GM18507 (cell line): ENCODE measurements at places on chromosomes 5 and 9.

DNA sequence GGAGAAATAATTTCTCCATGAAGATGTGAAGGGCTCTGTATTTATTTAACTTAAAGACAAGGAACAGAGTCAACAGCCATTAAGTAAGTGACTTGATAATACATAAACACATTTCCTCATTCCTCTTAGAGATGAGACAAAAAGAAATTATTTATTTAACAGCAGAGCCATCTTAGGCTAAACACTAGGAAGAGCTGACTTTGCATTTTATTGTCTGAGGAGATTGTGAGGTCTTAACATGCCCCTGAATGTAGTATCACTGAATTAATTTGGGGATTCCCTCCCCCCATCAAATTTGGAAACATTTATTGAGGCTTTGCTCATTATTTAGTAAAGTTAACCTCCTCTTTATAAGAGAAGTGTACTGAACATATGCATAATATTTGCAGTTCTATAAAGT lies 35.2 kb downstream of the TAS2R1 start:
- no peak for DNase-seq

DNA sequence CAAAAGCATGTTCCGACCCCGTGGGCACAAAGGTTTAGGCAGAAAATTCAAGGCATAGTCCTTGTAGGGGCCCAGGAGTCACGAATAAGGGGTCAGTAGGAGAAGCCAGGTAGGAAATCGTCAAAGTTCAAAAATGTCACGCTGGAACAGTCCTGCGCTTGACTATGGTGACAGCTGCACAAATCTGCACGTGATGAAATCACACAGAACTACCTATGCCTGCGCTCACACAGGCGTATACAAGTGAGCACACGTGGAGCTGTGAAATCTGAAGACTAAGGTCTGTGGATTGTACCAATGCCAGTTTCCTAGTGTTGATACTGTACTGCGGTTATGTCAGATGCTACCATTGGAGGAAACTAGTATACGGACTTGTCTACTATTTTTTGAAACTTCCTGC lies 303.1 kb upstream of the PANK3 start:
- no peak for DNase-seq

DNA sequence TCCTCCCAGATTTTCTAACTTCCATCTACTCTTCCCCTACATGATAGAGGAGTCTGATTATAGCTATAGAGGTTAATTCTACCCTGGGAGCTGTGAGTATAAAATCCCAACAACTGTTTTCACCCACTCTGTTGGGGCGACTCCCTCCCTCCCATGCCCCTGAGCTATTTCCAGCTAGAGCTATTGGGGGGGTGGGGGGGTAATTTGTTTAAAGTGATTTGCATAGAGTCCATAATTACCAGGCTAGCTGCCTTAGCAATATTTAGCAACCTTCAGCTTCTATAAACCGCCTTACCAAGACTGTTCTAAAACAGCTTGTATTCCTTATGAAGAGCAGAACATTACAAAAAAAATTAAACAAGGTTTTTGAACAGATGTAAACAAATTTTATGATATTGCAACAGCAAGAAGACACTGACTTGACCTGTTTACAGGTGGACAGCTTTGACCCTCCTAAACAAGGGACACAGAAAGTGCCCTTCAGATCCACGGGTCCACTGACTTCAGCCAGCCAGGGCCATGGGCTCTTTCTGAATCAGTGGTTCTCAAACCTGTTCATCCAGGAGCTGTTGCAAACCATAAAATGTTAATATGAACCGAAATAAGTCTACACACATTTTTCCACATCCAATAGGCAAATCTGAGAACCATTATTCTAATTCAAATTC lies 98.2 kb downstream of the OTULIN start:
- DNase-seq: no peak

GRCh38 chr5:108093186-108093585 lies 288.7 kb downstream of the FBXL17 start:
- DNase-seq: no peak

DNA sequence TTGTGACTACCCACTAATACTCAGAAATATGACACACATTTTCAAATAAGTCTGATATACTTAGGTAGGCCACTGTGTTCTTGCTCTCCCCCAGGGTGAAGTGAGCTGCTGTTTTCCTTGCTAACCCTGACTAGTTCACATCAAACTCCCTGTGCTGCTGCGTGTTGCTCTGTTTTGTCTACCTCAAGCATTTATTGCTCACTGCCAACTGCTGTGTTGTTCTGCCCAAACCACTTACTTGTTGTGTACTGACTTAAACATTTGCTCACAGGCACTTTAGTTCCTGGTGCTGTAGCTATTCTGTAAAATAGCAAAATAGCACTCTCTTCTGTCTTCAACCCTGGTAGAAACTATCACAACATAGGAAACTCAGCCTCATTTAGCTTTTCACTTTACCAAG lies 255.7 kb downstream of the HCN1 start:
- no peak for DNase-seq

DNA sequence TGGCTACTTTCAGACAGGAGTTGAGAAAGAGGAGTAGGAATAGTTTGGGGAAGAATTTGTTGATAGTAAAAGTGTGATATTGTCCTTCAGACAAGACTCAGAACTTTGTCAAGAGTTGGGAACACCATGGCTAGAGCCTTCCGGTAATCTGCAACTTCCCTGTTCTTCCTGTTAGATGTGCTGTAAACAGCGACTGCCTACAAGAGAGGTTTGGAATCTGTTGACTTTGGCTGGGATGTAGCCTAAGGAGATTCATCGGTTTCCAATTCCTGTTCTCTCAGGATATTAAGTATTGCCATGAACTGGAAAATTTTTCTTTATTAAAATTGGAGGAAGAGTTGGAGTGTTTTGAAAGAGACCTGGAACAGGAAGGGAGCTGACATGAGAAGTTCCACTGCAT lies 43.9 kb downstream of the ARHGAP26 start:
- no peak for DNase-seq

DNA sequence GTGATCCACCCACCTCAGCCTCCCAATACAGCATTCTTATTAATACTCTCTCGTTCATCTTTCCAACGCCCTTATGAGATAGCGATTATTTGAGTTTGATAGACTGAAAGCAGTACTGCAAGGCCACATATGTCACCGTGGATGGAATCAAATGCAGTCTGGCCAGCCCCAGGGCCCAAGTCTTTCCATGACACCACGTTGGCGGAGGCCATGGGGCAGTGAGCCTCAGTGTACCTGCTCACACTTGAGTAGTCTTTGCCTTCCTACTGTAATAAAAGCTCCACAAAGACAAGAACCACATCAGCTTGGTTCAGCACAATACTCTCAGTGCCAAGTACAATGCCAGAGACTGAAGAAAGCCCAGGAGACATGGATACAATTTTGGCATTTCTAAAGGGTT lies 88.5 kb downstream of the TTLL11 start:
- DNase-seq: no peak

- DNase-seq: no peak
Measured at GRCh38 chr9:82436475-82436874, 447.9 kb downstream of the SPATA31D1 start.

DNA sequence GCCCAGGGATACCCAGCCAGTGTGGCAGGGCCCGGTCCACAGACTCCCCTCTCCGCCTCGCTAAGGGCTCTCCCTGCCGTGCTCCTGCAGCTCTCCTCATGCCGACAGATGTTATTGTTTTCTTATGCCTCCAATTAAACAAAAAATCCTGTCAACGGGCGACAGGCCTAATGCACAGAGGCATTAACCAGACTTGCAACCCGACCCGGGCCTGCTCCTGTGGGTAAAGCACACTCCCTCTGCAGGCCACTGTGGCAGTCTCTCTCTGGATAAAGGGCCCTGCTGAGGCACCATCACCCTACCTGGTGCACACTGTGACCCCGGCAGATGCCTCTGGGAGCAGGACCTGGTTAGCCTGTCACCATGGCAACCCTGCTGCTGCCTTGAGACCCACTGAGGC lies 27.5 kb upstream of the HAND1 start:
- no peak for DNase-seq

GRCh38 chr9:32371279-32371678 lies 13.2 kb upstream of the ACO1 start:
- no peak for DNase-seq

- DNase-seq: no peak
Measured at GRCh38 chr9:87882627-87883026, at the start of gene SPATA31E1. SPATA31E1 (plus strand) TSS chr9:87882877; CDS start chr9:87882892, 15 bp downstream.

DNA sequence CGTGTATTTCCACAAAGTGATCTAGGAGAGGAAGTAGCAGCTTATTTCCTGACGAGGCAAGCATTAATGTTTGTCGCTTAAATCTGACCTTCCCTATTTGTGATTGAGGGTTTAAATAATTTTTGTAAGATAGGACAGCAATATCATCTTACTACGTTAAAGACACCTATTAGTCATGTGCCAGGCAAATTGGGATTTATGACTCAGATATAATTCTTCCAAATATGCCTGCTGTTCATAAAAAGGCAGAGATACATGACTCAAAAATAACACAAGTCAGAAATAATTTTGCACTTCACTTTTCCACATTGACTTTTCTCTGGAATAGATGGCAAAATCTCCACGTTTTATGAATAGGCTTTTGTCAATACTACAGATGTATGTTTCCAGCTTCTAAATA lies 43.0 kb upstream of the CDH12 start:
- DNase-seq: no peak

DNA sequence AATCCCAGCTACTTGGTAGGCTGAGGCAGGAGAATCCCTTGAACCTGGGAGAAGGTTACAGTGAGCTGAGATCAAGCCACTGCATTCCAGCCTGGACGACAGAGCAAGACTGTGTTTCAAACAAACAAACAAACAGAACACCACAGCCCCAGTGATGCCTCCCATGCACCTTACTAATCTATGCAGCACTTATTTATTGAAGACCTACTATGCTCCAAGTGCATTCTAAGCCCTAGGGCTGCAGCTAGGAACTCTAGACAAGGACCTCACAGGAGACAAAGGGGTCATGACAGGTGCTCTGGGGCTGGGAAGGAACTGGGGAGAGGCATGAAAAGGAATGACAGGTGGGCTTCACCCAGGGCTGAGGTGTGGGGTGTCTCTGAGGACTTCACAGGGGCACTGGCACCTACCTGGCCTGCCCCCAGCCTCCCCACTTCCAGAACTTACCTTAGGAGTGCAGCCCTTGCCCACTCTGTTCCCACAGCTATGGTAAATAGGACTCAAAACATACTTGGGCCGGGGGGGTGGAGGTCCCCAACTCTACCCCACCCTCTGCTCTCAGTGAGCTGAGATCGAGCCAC lies 69.4 kb downstream of the C9orf50 start:
- DNase-seq: no peak

GRCh38 chr9:136796238-136796774 lies at the start of gene CCDC183:
CCDC183 (plus strand) TSS chr9:136796338; CDS start chr9:136796398, 60 bp downstream.
- DNase-seq: no peak

- no peak for DNase-seq
Measured at GRCh38 chr9:1580215-1580614, 434.9 kb upstream of the SMARCA2 start.

GRCh38 chr9:79149585-79149984 lies 422.2 kb upstream of the TLE4 start:
- DNase-seq: no peak

GRCh38 chr9:68793605-68794343 lies 88.7 kb downstream of the PIP5K1B start:
- DNase-seq: no peak

GRCh38 chr5:38494763-38495162 lies 61.7 kb downstream of the LIFR start:
- DNase-seq: no peak

DNA sequence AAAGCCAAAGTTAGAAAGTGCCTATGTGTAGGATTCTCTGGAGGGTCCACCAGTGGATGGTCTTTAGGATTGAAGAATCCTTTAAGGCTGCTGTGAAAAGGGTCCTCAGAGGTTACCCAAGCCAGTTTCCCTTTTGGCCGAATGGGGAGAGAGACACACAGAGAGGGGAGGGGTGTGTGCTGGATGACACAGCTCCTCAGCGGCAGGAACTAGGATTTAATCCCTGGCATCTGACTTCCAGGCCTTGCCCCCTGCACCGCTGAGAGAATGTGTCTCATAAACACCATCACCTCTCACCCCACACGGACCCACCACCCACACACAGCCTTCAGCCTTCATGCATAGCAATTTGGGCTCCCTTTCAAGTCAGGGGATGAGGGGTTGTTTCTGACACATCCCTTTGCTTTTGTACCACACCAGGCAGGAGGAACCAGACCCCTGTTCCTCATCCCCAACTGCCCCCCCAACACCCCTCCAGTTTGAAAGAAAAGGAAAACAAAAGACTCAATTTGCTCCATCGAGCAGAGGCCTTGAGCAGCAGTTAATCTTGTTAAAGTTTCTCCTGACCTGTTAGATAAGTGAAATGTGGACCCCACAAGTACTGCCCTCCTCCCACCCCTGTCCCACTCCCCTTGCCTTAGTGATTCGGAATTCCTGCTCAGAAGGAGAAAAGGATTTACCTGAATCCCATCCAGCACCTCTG lies 4.0 kb downstream of the PAPPA start:
- DNase-seq: no peak

DNA sequence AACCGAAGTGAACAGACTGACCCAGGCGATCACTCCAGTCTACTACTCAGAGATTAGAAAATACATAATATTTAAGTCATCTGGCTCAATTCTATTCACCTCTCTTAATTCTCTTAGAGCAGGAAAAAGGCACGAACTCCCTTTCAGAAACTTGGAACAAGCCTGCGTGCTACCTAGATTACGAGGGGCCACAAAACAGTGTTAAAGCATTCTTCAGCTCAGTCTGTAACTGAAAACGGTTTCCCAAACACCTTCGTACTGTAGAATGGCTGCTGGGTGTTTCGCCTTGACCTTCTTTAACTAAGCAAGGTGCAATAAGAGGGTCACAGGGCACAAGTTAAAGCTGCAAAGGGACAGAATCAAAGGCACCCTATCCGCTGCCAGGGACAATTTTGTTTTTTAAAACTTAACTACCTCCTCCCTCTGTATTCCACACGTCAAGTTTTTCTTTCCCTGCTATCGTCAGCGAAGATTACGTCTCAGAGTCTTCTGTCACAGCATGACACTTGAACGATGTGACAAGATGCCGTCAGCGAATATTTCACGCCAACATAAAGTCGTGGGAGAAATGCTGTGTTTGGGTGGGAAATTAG lies 687 bp downstream of the LYSMD3 start:
- DNase-seq: no peak

GRCh38 chr9:99430301-99430700 lies 208.2 kb downstream of the SEC61B start:
- no peak for DNase-seq

DNA sequence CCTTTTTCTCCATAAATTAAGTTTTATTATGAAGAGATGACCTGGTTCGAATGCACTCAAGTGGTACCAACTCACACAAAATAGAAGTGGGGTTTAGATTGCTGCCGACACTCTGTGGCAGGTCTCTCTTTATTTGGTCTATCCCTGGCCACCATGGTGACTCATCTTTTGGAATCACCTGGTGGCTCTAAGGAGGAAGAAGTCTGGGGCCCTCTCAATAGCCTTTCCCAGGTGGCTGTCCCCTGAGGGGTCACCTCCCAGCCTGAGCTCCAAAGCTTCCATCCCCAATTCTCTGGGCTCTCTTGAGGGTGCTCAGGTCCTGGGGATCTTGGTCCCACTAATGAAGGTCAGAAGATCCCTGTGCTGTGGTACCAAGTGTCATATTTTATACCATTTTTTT lies 136.8 kb downstream of the MVB12B start:
- DNase-seq: no peak
